ENCODE measurements at places on chromosomes 1 and 21.

DNA sequence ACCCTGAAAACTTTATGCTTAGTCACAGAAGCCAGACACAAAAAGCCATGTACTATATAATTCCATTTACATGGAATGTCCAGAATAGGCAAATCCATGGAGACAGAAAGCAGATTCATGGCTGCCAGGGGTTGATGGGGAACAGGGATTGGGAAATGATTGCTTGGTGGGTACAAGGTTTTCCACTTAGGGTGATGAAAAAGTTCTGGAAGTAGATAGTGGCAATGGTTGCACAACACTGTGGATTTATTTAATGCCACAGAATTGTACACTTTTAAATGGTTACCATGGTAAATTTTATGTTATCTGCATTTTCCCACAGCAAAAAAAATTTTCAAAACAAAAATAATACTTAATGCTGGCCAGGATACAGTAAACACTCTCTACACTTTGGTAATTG is 40.6 kb downstream of the ENAH start:
- DNase-seq, result no peak

DNA sequence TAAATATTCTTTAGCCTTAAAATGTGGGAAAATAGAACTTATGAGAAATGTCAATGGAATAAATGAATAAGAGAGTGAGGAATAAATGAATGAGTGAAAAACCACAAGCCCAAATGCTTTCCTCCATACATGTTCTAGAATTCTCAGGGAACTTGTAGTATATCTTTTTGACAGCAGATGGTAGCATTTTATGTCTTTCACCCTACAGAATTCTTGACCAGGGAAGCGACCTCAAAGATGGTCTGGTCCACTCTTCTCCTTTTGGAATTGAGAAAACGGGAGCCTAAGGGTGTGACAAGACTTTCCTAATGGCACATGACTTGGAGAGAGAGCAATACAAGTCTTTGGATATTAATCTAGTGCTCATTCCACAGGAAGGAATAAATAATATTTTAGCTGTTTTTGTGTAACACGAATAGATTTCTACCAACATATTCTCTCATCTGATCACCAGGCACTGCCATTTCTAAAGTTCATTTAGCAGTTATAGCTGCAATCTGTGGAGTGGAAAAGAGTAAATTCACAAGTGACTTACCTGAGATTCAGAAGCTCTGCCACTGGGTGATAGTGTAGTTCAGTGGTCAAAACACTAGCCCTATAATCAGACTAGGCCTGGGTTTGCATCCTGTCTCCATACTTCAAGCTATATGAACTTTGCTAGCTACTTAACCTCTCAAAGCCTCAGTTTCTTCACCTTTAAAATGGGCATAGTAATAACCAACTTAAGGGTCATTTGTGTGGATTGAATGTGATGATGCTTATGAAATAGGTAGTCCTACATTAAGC is 15.0 kb upstream of the F5 start:
- no peak for DNase-seq

DNA sequence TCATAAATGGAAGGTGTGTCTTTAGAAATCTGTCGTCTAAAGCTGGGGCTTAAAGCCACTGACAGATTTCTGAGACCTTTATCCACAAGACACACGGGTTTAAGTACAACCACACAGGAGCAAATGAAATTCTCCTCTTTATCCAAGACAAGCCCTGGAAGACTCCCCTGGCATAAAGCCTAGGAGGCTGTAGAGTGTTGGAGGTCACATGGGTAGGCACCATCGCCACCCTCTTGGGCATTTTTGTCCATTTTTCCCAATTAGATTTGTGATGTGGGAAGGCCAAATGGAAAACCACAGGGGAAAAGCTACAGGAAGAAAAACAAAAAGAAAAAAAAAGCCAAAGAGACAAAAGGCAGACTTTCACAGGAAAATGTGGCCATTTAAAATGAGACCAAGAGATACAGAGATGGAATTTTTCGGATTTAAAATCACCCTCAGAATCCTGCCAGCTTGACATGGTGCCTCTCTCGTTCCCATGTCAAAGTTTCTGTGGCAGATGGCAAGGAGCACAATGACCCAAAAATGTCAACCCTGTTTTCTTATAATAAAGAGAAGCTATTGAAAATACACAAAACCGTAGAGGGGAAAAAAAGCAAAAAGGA is 91.9 kb downstream of the PLD5 start:
- DNase-seq, result no peak

DNA sequence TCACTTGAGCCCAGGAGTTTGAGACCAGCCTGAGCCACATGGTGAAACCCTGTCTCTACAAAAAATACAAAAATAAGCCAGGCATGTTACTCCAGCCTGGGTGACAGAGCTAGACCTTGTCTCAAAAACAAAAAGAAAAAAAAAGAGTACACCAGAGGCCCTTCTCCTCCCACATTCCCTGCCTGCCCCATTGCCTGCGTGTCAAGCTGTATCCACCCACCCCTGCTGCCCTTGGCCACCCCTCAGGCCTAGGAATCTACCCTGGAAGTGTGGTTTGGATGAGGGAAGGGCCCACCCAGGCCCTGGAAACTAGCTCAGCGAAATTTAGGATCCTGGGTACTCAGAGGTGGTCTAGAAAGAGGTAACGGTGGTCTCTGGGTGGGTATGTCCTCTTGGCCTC is 25.7 kb upstream of the WASF2 start:
- no peak for DNase-seq

- DNase-seq, result no peak
Observed at GRCh38 chr1:23385119-23385621, 15.5 kb upstream of the ZNF436 start.

DNA sequence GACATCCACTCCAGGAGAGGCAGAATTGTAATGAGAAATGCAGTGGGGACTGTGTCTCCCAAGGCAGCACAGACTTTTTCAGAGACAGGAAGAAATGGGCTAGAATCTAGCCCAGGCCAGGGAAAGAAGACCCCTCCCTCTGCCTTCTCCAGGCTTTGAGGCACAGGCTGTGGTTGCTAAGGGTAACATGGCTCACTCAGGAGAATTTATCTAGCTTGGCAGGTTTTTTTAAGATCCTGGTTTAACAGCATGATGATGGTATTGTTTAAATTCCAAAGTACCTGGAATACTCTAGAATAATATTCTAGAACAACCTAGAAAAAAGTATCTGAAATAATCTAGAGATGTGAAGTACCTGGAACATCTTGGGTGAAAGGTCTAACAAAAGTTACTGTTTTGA is 125.6 kb downstream of the URB2 start:
- DNase-seq, result no peak

- no peak for DNase-seq
Observed at GRCh38 chr1:103024051-103024450, 84.3 kb downstream of the COL11A1 start.

- DNase-seq, result no peak
Observed at GRCh38 chr1:33126411-33127000, 45.6 kb downstream of the AZIN2 start.

DNA sequence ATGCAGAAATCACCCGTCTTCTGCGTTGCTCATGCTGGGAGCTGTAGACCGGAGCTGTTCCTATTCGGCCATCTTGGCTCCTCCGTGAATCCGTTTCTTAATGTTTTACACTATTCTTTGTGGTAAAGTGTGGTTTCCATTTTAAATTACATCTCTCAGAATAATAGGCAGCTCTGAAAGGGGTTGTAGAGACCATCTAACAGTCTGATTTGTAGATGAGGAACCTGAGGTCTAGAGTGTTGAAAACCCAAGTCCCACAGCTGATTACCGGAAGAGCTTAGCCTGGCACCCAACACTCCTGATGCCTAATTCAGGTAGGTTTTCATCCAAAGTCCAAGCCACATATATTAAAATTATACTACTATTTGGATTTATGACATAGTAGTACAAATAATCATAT is 144.0 kb downstream of the LEPR start:
- DNase-seq, result no peak

DNA sequence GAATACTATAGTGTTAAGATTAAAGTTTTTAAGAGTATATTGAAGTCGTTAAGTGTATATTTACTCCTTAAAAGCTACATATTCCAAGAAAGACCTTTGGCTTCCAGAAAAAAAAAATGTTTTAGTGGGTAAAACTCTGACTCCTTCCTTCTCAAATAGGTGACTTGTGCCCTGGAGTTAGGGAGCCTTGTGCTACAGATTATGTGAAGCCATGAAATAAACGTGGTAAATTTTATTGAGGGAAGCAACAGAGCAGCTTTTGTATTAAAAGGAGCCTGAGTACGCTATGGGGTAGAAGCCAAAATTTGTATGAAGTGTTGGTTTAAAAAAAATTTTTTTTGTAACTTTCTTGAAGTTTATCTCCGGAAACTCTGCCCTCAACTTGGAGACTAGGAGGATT is 994 bp downstream of the RO60 start:
- no peak for DNase-seq

DNA sequence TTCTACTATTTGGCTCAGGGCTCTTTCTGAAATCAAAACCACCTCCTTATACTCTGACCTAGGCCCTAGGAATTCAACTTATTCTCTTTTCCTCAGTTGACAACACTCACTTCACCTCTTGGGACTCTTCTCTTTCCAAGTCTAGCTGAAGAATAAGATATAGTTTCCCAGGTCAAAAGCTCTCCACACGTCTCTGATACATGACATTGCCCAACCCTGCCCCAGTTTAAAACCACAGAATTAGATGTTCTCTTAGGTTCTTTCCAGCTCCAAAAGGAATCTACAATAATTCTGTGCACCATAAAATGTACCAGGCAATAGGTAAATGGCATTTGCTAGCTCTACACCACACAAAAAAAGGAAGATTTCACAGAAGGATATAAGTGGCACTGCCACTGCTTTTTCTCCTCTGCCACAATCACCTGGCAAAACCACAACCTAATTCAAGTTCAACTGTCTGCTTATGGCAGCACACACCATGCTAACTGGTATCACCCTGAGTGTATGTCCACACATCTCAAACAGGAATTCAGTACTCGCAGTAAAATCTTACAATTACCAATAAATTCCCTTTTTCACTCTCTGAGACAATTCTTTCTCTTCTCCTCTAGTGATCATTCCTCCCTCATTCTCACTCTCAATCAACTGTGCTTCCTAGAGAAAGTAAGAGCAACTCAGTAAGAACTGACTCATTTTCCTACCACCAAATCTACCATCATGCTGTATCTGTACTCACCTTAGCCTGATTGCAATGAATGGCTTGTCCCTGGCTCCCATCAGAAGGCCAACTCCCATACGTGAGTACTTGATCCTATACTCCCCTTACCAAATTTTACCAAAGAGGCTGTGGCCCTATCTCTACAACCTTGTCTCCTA is 27.3 kb downstream of the ZBTB8OS start:
- DNase-seq, result no peak

- DNase-seq, result no peak
Observed at GRCh38 chr1:70586046-70586445, 175.0 kb downstream of the CTH start.

DNA sequence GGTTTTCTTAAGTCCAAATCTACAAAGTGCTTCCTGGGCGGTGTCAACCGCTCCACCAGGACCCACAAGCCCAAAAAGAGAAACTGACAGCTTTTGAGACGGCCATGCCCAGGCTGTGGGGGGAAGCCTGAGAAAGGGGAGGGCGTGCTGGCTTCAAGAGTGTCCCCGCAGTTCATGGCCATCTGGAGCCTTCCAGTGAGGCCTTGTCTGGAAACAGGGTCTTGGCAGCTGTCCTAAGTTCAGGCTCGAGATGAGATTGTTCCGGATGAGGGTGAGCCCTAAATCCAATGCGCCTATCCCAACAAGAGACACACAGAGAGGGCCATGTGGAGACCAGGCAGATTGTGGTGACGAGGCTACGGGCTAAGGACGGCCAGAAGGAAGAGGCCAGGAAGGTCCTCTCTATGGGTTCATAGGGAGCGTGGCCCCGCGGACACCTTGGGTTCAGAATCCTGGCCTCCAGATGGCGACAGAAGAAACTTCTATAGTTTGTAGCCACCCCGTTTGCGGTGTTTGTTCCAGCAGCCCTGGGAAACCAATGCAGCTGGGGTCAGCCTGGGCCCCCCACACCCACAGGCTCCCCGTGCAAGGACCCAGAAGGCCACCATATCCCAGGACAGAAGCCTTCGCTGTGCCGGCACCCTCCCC is 70.2 kb downstream of the ARHGEF16 start:
- DNase-seq, result no peak

DNA sequence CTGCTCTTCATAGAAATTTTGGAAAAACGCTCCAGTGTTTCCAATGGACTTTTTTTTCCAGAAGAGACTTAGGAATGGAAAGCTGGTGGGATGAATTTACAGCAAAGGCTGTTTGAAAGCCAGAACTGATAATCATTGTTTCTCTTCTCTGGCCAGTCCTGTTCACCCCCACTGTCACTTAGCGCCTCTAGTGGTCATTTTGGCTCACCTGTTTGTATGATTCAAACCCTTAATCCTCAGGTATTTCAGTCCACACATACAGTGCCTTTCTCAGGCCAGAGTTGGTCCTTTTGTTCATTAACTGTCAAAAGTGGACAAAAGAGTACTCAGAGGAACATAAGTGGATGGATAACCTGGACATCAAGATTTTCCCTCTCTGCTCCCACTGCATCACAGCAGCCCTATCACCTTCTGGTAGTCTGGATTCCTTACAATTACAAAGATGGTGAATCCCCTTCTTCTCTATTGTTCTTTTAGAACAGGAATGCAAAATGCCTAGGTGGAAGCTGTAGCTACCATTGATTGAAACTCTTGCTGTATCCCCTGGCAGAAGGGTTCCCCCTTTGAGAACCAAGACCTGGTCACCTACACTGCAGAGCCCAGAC is 177.6 kb upstream of the OLFM3 start:
- no peak for DNase-seq

DNA sequence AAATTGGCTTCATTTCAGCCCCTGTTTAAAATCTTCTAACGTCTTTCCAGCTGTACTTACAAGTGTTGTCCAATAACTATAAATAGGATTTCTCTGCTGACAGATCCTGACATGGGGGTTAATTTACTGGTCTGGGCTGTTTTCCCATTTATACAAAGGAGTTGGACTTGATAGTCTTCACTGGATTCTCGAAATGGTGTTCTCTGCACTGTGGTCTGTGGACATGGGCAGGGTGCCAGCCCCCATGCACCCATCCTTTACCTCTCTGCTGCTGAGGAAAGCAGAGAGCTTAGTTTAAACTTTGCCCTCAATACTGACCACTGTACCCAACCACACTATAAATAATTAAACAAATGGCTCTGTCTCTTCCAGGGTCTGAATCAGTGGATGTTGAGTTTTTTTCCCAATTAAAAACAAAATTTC is 5.2 kb downstream of the DIO1 start:
- DNase-seq, result no peak

- no peak for DNase-seq
Observed at GRCh38 chr1:172399756-172400721, 20.4 kb upstream of the C1orf105 start.

DNA sequence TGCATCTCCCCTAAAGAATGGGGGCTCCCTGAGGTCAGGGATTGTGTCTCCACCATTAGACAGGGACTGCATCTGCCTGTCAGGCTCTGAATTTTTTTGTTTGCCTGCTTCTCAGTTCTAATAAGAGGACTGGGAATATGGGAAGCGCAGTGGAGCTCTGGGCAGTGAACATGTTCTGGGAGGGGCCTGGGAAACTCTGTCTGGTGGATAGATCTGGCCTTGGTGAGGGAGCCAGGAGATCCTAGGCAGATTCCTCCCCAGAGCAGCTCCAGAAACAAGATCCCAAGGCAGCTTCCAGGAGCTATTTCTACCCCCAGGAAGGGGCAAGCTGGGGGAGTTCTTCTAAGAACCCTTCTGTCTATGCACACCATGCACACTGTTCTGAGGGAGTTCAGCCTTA is 12.6 kb upstream of the MYOG start:
- DNase-seq, result no peak

- DNase-seq, result no peak
Observed at GRCh38 chr1:60280819-60281218, 207.2 kb upstream of the C1orf87 start.

All from activated CD8-positive, alpha-beta memory T cell treated with anti-CD3 and anti-CD28 coated beads for 1 hour (primary cell).